ENCODE measurements at places on chromosomes 4 and X. TPM values are rescaled to one million over a fixed set of nuclear protein-coding genes. Genes with fewer than 3 reads are reported as not detected.

DNA sequence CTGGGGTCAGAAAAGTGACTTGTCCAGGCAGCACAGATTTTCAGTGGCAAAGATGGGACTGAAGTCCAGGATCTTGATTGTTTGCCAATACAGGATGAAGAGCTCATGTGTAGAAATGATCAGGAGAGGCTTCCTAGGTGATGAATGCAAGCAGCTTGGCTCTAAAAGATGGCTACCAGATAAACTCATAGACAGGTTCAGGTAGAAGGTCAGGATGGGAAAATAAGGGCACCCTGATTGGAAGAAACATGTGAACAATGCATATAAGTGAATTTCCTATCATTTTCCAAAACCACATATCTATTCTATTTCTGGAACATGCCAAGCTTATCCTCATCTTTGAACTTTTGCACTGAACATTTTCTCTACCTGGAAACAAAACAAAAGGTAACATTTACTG is 87.7 kb downstream of the FAM13A start:
- no peak for DNase-seq

DNA sequence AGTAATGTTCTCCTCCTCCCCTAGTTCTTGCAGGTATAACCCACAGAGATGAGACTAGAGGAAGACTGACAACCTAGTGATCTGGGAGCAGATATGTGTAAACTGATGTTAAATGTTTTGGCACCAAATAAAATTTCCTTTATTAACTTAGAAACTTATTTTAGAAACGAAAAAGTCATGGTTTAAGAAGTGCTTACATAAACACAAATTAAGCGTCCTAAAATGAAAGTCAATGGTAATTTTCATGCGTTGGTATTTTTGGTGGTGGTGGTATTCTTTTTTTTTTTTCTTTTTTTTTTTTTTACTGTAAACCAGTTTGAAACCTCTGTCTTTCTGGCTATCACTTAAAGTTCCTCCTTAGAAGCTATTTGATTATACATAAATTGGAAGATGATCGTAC is 1438.1 kb upstream of the TENM3 start:
- DNase-seq = no peak

- DNase-seq = no peak
Measured at GRCh38 chr4:17688011-17688441, 73.6 kb downstream of the MED28 start.

DNA sequence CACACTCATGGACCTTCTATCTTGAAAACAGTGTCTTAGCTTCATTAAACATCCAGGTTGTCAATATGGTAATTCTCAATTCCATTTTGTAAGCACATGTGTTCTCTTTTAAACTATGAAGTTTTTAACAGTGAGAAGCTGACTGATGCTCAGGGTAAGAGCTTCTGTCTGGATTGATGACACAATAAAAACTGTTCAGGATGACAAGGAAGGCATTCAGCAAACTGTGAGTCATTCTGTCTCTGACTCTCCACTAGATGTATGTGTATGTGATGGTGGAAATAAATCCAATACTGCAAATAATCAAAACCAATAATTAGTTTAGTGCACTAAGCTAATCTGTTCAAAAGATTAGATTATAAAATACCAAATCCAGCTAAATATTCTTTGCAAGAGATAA is 115.3 kb upstream of the ARX start:
- no peak for DNase-seq

DNA sequence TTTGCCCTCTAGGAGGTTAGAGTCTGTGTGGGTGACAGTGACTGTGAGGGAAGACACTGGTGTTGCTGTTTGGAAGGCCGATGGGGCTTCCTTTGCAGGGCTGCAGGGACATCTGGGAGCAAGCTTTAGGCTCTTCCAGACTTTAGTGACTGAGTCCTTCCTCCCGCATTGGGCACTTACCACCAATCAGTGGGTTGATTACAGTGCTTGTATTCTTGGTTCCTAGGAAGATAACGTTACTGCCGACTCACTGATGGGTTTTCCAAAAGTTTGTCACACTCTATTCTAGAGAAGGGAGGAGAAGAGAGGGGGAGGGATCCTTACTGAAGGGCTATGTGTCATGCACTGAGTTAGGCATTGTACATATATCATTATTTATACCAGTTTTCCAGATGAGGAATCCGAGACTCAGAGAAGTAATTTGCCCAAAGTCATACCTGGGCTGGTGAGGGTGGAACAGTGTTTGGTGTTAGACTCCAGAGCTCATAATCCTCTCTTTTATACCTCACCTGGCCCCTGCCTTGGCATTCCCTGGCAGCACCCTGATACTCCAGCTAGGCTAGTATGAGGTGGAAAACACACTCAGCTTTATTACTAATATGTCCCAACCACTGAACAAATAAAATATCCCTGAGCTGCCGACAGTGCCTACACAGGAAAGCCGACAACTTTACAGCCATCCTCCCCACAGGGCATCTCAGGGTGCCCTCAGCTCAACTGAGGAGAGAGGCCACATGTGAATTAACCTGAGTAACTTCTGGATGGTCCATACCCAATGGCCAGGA is 3.8 kb downstream of the CHST7 start:
- no peak for DNase-seq

DNA sequence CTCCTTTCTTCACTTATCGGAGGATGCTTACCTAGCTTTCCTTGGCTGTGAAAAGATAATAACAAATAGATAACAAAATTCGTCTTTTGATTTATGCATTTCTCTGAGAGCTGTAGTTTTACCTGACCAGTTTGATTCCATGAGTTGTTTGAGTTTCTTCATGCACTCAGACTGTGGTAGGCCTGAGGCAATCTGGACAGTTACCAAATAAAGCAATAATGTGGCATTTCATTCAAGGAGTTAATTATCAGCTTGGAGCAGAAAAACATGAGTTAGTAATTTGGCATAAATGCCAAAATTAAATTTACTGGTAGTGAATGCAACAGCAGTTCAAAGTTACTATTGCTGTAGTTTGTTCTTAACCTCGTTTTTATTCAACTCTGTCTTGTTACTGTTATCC is 53.5 kb downstream of the FABP2 start:
- DNase-seq = no peak

Gene SPANXA2
- not detected for total RNA-seq

Gene SMIM31
- total RNA-seq = not detected

Gene FDCSP
- not detected for total RNA-seq

Gene GATA1
- not detected for total RNA-seq

DNA sequence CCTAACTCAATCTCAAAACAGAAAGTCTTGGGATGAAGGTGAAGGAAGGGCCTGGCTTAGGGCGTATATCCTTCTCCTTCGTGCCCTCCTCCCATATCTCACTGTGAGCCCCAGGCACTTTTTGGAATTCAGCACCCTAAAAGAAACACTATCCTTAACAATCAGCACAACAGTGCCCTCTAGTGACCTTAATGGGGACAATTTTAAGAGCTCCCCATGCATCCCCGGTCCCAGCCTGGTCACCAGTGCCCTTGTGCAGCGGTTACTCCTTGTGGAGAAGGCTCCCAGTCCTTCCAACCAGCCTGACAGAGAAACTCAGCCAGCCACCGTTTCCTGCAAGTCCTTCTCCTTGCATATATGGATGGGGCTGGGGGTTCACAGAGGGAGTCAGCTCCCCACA is 4.2 kb downstream of the PAK3 start:
- DNase-seq = no peak

DNA sequence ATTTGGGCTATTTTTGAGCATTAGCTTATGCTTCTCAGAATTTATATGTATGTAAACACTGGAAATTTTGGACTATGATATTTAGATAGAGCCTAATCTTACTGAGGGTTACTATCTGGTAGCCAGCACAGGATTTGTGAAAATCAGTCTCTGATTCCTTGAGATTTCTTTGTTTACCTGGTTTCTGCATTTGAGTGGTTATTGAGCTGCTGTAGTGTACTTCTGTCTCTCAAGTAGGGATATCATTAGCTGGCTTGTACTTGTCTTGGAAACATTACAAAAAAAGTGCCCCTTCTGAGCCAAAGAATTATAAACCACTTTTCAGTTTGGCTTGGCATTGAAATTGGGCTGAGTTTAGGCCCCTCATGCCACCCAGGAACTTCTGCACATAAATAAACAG is 49.7 kb downstream of the TLL1 start:
- no peak for DNase-seq

Gene TRIM61
- 2.3 TPM for total RNA-seq

Gene PRDM8
- 0.66 TPM for total RNA-seq

DNA sequence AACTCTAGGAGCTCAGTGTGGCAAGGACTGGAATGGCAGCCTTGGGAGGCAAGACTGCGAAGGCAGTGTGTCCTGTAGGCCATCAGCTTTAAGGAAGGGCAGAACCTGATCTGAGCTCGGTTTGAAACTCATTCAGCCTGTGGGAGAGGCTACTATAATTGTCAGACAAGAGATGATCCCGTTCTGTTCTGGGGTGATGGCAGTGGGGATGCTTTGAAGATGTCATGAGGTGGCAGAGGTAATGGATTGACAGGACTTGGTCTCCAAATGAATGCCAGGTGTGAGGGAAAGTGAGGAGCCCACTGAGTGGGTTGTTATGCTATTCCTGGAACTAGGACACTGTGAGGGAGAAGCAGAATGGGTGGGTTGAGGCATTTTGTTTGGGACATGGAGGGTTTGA is 144.9 kb downstream of the PJA1 start:
- DNase-seq = no peak

GRCh38 chrX:43590150-43590549 is 65.9 kb upstream of the MAOA start:
- DNase-seq = no peak

- no peak for DNase-seq
Measured at GRCh38 chr4:83552924-83553323, 17.0 kb downstream of the GPAT3 start.

- no peak for DNase-seq
Measured at GRCh38 chr4:16859031-16859430, 39.4 kb downstream of the LDB2 start.

DNA sequence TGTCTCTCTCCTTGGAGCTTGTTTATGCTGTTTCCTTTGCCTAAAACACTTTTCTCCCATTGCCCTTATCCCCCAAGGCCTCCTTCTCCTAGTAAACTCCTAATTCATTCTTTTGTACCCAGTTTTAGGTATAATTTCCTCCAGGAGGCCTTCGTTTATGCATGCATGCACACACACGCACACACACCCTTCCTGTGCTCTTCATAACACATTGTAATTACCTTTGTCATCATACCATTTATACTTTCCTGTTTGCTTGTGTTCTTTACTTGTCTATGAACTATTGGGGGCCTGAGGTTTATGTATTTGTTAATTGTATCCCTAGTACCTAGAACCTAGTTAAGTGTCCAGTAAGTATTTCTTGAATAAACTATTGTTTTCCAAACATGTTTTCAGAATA is 45.5 kb downstream of the XIAP start:
- no peak for DNase-seq

DNA sequence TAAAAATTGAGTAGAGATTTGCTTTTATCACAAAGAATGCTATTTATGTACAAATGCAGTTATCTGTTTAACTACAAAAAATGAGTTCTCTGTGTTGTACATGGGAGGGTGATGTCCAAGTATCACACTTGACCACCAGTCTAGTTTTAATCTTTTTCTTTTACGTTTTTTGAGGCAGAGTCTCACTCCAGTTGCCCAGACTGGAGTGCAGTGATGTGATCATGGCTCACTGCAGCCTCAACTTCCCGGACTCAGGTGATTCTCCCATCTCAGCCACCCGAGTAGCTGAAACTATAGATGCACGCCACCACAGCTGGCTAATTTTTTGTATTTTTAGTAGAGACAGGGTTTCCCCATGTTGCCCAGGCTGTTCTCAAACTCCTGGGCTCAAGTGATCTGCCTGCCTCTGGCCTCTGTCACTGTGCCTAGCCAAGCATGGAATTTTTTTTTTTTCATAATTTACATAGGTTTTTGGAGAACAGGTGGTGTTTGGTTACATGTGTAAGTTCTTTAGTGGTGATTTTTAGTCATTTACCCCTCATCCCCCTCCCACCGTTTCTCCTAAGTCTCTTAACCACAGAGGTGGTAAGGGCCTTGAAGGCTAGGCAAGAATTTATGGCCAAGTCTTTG is 47.9 kb upstream of the RPA4 start:
- no peak for DNase-seq

DNA sequence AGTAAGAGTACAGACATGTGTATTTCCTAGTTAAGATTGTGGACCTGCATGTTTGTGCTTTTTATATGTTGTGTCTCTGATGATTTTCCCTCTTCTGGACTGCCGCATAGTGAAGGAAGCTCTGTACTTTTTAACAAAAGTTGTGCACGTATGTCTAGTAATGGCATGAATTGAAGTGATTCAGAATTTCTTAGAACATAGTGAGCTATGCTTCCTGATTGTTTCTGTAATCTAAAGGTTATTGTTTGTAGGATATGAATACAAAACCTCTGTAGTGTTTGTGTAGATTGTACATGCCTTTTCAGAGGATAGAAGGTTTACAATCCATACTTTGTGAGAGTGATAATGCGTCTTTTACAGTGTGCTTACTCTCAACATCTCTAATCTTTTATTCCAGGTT is 37.0 kb upstream of the NUDT6 start:
- DNase-seq = no peak

- DNase-seq = no peak
Measured at GRCh38 chr4:106287353-106287969, 28.5 kb downstream of the TBCK start.

GRCh38 chr4:186743261-186743660 is 19.6 kb upstream of the FAT1 start:
- no peak for DNase-seq

GRCh38 chr4:37322122-37322521 is 77.6 kb downstream of the NWD2 start:
- no peak for DNase-seq

DNA sequence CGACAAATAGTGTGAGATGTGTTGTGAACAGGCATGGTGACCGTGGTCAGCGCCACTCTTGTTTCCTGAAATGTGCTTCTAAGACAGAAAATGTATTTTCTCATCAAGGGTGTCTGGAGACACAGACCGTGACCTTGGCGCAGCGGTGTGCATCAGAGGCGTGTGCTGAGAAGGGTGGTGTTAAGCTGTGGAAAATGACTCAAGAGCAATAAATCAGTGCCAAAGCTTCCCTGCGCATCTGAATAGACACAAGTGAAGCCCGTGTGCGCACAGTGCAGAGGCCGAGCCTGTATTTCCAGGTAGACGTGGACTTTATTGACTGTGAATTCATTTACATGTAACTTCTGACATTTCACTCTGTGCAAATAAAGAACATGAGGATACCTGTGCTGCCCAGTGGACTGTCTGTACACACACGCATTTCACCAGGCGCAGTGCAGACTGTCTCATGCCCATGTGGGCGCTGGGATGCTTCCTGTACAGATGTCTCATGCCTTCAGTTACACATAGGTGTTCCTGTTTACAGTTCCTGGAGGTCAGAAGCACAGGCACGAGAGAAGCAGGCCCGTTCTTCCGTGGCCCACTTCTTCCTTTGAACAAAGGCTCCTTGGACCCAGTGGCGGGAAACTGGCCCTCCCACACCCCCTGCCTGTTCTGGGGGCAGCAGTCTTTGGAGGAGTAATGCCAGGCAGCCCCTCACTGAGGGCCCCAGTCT is 31.9 kb downstream of the NSG1 start:
- DNase-seq = no peak

GRCh38 chr4:13493793-13494192 is 9.7 kb upstream of the RAB28 start:
- no peak for DNase-seq

- DNase-seq = no peak
Measured at GRCh38 chr4:40165916-40166315, 30.9 kb upstream of the RHOH start.
